ENCODE measurements at places on chromosomes 6 and 20.

- DNase-seq, result no peak
These were observed 844.3 kb downstream of the TBC1D32 start for GRCh38 chr6:120489941-120490340.

DNA sequence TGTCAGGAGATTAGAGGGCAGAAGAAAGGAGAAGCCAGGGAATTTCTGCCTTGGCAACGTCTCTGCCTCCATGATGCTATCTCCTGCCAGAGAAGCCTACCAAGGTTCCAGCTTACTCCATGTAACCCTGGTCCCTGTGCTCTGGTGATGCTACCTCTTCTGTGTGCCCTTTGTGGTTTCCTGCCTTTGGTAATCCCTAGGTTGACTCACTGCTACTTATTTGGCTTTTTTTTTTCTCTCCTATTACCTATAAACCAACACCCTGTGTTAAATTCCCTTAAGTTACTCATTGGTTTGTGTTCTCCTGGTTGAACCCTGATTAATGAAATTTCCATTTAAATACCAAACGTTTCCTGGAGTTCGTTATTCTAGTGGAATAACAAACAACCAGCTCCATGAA, 527.8 kb upstream of the FLRT3 start:
- DNase-seq, result no peak

GRCh38 chr20:37970856-37971245, 62.4 kb downstream of the TTI1 start:
- DNase-seq, result no peak

GRCh38 chr6:27092316-27092692, 155.2 kb upstream of the PRSS16 start:
- no peak for DNase-seq

- DNase-seq, result peak; percentile 18
These were observed 207.1 kb downstream of the PREX1 start for GRCh38 chr20:48620507-48621375.

DNA sequence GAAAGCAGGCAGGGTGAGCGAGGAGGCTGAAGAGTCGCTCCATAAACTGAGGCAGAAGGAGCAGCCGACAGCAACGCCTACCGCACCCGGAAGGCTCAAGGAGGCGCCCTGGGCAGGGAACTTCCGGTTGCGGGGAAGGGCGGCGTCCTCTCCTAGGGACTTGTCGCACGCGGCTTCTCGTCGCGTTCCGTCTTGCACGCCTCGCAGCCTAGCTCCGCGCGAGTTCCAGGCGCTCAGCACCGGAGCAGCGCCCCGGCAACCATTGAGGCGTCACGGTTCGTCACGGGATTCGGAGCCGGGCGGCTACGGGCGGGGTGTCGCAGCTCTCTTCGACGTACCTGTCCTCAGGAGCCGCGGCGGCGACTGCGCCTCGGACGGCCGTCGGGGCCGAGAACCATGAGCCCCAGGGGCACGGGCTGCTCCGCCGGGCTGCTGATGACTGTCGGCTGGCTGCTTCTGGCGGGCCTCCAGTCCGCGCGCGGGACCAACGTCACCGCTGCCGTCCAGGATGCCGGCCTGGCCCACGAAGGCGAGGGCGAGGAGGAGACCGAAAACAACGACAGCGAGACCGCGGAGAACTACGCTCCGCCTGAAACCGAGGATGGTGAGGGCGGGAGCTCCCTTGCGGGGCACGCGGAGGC, at the start of gene SPACA1:
SPACA1 (plus strand) TSS at position 332 of the 641 bp plus-strand sequence; CDS start at position 397, 65 bp downstream.
- DNase-seq, result no peak

DNA sequence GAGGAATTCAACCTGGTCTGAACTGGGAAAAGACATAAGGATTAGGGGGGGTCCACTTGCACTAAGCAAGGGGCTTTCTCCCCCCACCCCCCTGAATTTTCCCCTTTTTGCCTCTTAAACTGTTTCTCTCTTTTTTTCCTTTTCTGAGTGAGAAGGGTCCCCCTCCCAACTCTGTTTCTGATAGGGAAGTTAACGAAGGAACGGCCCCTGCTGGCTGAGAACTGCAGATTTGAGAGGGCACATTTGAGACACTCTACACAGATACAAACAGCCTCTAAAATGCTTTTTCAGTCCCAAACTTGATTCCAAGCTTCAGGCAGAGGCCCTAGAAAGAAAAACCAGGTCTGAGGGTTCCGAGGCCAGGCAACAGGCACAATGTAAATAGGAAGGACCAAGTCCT, 91.7 kb downstream of the JARID2 start:
- DNase-seq, result no peak

GRCh38 chr20:44050925-44051660, 135.9 kb downstream of the JPH2 start:
- no peak for DNase-seq

GRCh38 chr6:156273065-156273711, 504.0 kb upstream of the ARID1B start:
- no peak for DNase-seq

- no peak for DNase-seq
These were observed 1111.3 kb downstream of the KIF16B start for GRCh38 chr20:15461938-15462337.

DNA sequence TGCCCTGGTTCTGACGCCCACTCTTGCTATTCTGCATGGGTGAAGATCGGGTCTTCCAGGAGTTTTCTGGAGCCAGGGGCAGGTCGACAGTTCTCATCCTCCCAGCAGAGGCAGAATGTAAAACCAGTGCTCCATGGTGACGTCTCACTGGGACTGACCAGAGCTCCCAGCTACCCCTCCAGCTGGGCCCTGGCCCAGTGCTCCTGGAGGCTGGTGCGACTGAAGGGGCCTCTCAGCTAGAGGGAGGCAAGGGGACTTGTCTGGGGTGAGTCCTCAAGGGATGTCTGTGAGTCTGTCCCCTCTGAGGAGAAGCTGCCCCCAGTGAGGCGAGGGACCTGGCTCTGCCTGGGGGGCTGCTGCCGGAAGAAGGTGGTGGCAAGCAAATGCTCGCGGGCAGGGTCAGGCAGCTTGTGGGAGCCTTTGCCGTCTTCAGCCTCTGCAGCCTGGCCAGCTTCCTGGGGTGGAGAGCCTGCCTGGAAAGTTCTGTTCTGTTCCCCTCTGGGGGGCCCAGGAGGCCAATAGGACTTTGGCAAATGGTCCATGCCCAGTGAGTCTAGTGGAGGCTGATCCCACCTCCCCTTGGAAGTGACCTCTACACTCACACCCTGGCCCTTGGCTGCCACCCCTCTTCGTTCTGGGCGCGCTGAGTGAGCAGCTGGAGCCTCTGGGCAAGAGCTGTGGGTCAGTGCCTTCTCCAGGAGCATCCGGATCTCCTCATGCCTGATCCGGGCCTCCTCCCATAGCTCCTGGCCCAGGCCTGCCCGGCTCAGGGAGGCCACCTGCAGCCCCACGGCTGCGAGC, 47.5 kb downstream of the KIAA1755 start:
- DNase-seq, result no peak

DNA sequence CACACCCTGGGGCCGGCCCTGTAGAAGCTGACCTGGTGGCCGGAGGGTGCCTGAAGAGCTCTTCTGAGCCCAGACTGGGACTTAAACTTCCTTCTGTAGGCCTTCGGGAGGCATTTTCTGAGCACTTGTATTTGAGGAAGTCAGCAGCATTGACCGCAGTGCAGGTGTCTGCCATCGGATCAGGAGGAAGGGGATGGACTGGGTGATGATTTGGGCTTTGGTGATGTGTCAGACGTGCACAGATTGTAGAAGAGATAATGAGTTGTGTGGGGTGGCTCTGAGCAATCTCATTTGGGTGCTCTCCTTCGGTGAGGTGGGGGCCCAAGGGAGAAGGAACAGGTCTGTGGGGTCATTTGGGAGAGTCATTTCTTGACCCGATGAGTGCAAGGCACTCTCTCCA, 150.9 kb downstream of the ARID1B start:
- no peak for DNase-seq

GRCh38 chr6:53124131-53124800, 24.4 kb downstream of the GCM1 start:
- no peak for DNase-seq

DNA sequence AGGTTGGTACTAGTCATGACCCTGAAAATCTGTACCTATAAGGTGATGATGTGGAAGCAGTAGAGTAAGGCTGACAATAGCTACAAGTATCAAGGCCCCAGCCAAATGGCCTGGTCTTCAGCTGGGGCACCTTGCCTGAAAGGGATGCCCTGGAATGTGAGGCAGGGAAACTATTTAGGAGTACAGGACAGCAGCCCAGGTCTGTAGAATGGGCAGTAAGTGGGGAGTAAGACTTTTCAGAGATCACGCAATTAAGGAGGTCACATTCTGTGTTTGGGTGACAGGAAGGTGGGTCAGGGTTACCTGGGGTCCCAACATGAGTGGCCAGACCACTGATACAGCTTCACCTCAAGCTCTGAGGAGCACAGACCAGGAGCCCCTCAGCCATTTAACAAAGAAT, 9.4 kb downstream of the SLC35F1 start:
- DNase-seq, result no peak

DNA sequence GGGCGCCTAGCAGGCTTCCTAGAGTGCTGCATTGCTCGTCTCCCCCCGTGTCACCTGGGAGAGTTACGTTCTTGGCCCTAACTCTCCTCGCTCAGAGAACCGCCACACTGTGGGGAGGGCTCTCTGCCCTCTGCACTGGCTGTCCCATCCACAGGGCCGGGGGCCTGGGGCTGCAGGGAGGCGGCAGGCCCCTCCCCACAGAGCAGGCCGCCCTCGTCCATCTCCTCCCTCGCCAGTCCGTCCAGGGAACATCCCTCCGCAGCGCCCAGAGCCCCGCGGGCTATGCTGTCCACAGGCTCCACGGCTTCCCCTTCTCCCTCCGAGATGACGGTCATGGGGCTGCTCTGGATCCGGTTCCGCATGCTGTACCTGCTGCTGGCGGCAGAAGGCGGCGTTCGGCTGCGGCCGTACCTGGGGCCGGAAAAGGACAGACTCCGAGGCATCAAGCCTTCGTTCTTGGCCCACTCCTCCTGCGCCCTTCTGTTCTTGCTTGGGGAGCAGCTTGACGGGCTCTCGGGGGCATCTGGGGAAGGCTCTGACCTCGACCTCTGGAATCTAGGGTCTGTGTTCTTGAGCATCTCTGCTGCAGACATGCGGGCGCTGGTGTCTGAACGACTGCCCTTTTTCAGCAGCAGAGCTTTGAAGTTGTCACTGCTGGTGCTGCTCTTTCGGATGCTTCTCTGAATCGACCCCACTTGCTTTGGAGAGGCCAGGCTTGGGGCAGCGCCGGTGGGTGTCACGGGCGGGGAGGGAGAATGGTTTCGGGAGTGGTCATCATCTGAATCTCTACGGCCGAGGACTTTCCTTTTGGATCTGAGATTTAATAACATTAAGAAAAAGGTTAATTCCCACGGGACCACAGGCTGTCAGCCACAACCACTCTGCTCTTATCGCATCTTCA, 20.2 kb downstream of the HEBP2 start:
- DNase-seq, result no peak

DNA sequence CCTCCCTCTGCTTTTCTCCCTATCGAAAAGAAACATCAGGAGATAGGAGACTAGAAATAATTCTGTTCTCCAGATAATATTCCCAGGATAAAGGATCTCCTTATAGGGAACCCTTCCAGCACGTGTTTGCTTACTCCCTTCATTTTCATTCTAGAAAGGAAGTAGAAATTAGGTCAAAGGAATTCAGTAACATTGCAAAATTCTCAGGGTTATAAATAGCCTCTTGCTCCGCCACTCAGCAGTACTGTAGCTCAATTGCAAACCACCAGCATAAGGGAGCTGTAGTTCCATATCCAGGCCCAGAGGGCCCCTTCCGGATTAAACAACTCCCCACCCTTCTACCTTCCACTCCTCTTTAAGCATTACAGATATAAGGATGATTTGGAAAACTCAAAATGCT, 6.2 kb downstream of the ELMO2 start:
- no peak for DNase-seq

- DNase-seq, result no peak
These were observed 42.0 kb downstream of the MRPL14 start for GRCh38 chr6:44085219-44085618.

- no peak for DNase-seq
These were observed 66.0 kb downstream of the RNF182 start for GRCh38 chr6:13990796-13991195.

- DNase-seq, result no peak
These were observed 28.9 kb downstream of the ILRUN start for GRCh38 chr6:34667481-34668238.

GRCh38 chr6:157998707-157999167, 17.1 kb downstream of the SYNJ2 start:
- DNase-seq, result no peak

GRCh38 chr20:47656318-47656717, 129.0 kb downstream of the SULF2 start:
- DNase-seq, result no peak

DNA sequence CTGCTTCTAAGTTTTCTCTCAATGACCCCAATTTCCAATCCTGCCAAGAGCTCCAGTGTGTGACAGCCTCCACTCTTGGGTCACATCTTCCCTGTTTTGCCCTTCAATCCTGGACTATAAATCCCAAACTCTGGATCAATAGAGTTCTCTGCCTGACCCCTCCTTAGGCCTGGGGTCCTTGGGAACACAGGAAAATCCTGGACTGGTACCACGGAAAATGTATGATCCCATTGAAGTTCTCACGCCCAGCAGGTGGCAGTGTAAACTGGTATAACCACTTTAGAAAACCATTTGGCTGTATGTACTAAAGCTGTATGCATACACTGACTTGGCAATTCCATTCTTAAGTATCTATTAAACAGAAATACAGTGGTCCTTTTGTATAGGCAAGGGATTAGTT, 98.0 kb downstream of the SNAP25 start:
- DNase-seq, result no peak

DNA sequence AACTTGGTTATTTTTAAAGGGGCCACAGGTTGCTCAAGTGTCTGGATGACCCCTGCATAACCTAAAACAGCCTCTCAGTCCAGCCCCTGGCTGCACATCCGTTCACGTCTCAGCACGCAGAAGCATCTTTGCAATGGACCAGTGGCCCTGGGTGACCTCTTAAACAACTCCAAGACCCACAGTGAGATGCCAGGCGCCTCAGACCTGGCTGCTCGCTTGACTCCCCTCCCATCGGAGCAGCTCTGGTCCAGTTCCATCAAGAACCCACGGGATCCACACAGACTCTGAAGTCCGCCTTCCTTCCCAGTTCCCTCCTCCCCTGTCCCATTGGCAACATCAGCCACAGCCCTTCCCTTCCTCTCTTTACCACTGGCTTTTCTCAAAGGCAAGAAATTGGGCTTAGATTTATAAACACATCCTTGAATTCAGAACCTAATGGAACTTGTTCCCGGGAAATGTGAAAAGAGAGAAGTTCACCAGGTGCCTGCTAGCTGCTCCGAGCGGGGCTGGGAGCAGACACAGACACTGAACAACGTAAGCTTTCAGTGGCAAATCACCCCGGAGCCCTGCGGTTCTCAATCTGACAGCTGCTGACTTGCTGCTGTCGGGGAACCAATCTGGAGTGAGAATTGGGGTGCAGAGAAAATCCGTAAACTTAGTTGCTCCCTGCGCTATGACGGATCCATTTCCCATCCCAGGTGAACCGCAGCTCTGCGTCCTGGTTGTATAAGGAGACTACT, 39.6 kb upstream of the MPC1 start:
- DNase-seq, result no peak

All from stimulated activated CD8-positive, alpha-beta memory T cell treated with anti-CD3 and anti-CD28 coated beads, Interleukin-4, amount 100 ng/mL, for 4 hours (primary cell).